ENCODE measurements at places on chromosomes 2 and 18.

GRCh38 chr2:179584760-179585159, 276.7 kb downstream of the ZNF385B start:
- DNase-seq, result no peak

DNA sequence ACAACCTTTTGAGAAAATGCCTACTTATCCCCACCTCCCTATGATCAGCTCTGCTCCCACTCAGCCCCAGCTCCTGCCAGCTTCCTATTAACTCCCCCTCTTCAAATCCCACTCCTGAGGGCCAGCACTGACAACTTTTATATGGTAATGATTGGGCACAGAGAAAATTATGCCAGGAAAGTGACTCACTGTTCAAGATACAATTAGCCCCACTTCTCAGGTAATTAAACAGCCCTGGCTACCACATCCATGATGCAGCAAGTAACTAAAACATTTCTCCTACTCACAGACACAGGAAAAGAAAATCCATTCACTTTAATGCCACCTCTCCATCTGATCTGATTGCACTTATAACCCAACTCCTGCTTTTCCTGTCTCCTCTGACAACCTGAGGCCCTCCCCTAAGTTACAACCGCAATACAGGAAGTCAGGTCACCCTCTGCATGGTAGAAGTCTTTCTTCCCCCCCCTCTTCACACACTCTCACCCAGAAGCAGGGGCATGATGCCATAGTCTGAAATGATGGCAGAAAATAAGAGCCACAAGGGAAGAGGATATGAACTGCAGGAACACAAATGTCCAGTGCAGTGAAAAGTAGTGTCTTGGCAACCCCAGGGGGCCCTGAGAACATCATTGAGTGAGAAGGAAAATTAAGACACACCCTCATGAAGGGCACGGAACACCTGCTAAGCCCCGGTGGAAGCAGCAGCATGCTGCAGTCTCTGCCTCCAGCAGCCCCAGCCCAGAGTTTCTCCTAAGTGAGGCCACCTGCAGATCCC, 54.4 kb downstream of the STK39 start:
- no peak for DNase-seq

GRCh38 chr2:138922973-138923563, 142.9 kb upstream of the NXPH2 start:
- no peak for DNase-seq

DNA sequence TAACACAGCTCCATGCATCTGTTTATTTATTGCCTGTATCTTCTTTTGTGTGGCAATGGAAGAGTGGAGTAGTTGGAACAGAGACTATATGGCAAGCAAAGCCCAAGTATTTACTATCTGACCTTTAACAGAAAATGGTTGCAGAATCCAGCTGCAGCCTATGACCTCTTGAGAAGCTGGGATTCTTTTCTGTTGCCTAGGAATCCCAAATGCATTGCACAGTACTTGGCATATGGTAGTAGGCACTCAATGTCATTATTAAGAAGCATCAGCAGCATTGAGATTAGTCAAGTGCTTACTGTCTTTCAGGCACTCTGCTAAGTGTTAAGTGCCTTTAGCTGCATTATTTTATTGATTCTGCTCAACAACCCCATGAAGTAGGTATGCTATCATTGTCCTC, 331.6 kb downstream of the CCDC85A start:
- no peak for DNase-seq

- DNase-seq, result no peak
These were observed 1070.7 kb downstream of the CNTNAP5 start for GRCh38 chr2:125095826-125096225.

GRCh38 chr2:11055679-11056215, 99.5 kb upstream of the SLC66A3 start:
- DNase-seq, result no peak

GRCh38 chr2:2704428-2705090, 373.5 kb upstream of the MYT1L start:
- no peak for DNase-seq

- no peak for DNase-seq
These were observed 257.7 kb downstream of the PTGR3 start for GRCh38 chr18:74951165-74951760.

DNA sequence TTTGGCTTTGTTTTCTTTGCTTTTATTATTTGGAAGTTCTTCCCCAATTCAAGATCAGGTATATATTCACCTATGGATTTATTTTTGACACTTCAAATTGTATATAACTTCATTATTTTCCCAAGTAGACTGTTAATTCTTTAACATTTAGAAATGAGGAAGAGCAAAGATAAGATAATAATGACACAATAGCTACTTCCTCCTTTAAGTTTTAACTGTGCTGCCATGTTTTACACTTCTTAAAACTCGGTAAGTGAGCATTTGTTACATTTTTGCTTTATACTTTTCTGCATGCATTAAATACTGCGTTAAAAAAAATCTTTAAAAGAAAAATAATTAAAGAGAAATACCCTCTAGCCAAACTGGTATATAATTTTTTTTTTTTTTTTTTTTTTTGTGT, 32.5 kb downstream of the SLC66A3 start:
- no peak for DNase-seq

- no peak for DNase-seq
These were observed 146.3 kb downstream of the TXNL1 start for GRCh38 chr18:56492136-56492535.

- no peak for DNase-seq
These were observed 50.8 kb upstream of the UGP2 start for GRCh38 chr2:63790906-63791305.

DNA sequence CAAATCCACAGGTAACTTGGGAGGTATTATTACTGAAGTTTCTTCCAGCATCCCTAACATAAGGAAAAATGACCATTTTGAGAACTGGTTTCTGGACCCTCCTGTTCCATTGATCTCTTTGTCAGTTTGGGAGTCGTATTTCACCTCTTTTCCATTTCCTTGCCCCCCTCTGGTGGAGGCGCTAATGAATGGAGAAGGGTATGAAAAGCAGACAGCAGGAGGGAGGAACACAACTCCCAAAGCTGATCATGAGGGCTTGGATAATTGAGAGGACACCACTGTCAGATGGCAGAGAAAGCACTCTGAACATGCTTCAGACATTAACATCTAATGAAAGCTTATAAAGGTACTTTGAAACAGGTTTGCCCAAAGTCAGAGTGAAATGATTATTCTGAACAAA, 56.6 kb upstream of the TLK1 start:
- DNase-seq, result no peak

GRCh38 chr2:66579186-66580126, 144.5 kb downstream of the MEIS1 start:
- DNase-seq, result no peak

- no peak for DNase-seq
These were observed 51.1 kb upstream of the BCL11A start for GRCh38 chr2:60604486-60605064.

DNA sequence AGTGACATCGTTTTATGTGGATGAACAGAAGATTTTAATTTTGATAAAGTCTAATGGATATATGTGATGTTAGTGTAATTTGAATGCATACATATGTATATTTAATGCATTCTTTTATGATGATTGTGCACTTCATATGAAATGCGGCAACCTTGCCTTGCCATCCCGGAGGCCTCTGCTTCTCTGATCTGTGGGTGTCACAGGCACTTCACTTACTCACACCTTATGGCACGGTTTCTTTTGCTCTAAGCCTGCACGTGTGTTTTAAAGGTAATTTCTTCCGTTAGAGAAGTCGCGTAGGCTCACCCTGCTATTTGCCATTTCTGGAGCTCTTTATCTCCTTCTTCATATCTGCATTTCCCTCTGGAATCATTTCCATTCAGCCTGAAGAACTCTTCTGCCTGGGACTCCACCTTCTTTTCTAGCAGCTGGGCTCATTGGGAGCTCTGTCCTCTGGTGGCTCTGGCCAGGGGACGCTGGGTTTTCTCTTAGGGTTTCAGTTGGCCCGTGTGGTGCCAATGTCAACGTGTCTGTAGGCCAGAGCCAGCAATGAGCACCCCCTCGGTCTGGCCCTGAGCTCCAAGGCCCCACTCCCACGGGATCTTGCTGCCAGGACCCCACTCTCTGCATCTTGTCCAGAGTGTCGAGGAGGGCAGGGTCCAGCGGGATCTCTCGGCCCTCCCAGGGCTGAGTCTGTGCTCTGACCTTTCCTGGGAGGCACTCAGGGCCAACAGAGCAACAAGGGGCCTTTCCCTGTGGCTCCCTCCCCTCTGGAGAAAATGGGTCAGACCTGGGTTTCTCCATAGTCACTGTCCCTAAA, 97.3 kb downstream of the RTP5 start:
- no peak for DNase-seq

GRCh38 chr2:106058469-106059137, 135.5 kb downstream of the UXS1 start:
- no peak for DNase-seq

- DNase-seq, result no peak
These were observed 451.1 kb upstream of the TRIB2 start for GRCh38 chr2:12265646-12266045.

DNA sequence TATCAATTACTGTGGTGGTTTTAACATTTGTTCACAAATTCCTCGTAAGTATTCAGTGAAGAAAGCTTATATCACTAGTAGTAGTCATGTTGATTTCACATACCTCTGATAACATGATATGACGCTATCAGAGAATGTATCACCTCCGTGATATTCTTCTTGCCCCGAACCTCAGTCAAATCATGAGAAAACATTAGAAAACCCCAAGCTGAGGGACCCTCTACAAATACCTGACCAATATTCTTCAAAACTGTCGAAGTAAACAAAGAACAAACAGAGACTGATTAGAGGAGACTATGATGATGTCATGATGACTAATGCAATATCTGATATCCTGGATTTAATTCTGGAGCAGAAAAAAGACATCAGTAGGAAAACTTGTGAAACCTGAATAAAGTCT, 85.6 kb upstream of the SPOPL start:
- DNase-seq, result no peak

GRCh38 chr2:121902171-121902591, 146.7 kb downstream of the TSN start:
- DNase-seq, result no peak

GRCh38 chr2:180823546-180824141, 156.8 kb upstream of the UBE2E3 start:
- no peak for DNase-seq

- DNase-seq, result no peak
These were observed 11.3 kb downstream of the CNNM4 start for GRCh38 chr2:96771796-96772618.

- DNase-seq, result no peak
These were observed 25.8 kb downstream of the PKP4 start for GRCh38 chr2:158482594-158482993.

GRCh38 chr2:202771336-202771735, 100.2 kb downstream of the ICA1L start:
- no peak for DNase-seq

GRCh38 chr2:386406-387103, 98.7 kb upstream of the ALKAL2 start:
- DNase-seq, result no peak

- peak; percentile 82 for DNase-seq
These were observed 5.7 kb downstream of the PTMA start for GRCh38 chr2:231713730-231714638.

GRCh38 chr18:79384834-79385233, 10.9 kb upstream of the NFATC1 start:
- DNase-seq, result no peak

DNA sequence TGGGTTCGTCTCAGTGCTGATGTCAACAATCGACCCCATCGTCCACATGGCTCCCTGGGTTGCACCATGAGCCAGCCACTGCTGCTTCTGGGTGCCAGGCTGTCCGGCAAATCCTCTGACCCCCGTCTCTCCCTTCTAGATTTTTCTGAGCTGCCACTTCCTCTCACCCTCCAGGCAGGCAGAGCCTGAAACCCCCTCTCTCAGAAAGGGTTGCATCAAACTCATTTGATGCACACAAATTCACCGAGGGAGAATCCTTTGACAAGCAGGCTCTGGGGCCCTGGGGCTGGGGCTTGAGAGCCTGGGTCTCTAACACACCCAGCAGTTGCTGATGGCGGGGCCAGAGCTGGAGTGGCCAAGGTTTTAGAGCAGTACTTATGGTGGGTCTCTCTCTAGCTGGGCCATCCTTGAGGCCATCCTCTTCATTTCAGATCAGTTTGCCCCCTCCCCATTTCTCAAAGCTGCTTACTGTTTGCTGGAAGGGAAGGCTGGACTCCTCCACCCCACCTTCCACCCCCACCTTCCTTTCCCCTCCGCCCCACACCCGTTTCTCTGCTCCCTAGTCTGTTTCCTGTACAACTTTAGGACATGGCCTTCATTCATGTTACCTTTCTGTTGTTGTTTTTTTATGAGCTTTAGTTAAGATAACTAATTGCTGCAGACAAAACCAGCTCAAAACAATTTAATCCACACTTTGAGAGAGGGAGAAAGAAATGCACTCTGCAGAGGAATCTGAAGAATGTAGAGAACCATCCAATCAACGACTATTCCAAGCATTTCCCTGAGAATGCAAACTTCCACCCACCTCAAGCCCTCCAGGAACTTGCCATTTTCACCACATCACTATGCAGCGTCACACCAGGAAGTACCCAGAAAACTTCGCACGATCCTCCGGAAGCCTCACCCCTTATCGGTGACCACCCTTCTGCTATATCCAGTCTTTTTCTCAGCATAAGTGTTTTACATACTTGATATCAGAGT, 69.5 kb downstream of the ARL4C start:
- DNase-seq, result no peak

- DNase-seq, result no peak
These were observed 44.9 kb downstream of the CFAP210 start for GRCh38 chr2:169649278-169649677.

DNA sequence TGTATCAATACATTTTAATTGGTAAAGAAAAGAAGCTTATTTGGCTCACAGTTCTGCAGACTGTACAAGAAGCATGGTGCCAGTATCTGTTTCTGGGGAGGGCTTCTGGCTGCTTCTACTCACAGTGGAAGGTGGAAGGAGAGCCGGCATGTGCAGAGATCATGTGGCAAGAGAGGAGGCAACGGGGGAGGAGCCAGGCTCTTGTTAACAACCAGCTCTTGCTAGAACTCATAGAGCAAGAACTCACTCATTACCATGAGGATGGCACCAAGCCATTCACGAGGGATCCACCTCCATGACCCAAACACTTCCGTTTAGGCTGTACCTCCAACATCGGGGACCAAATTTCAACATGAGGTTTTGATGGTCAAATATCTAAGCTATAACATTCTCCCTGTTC, 7.5 kb downstream of the PARD6G start:
- DNase-seq, result no peak

DNA sequence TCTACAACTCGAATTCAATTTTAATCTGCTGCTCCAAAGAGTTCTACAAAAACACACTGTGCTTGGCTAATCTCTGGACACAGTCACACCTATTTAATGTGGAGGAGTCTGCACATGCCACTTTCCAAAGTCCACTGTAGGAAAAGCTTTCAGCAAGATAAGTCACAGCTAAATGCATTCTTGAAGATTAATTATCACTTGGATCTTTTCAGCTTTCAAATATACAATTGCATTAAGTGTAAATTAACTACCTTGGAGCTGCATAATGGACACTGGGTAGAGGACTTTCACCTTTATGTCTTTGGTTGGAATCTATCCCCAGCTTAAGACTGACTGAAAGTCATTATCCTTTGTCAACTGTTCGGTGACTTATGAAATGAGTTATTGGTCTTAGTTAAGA, 565.1 kb downstream of the PIK3C3 start:
- no peak for DNase-seq

- DNase-seq, result no peak
These were observed 17.3 kb downstream of the PIK3C3 start for GRCh38 chr18:41972067-41972925.
